ENCODE measurements at places on chromosomes 12 and 14.

DNA sequence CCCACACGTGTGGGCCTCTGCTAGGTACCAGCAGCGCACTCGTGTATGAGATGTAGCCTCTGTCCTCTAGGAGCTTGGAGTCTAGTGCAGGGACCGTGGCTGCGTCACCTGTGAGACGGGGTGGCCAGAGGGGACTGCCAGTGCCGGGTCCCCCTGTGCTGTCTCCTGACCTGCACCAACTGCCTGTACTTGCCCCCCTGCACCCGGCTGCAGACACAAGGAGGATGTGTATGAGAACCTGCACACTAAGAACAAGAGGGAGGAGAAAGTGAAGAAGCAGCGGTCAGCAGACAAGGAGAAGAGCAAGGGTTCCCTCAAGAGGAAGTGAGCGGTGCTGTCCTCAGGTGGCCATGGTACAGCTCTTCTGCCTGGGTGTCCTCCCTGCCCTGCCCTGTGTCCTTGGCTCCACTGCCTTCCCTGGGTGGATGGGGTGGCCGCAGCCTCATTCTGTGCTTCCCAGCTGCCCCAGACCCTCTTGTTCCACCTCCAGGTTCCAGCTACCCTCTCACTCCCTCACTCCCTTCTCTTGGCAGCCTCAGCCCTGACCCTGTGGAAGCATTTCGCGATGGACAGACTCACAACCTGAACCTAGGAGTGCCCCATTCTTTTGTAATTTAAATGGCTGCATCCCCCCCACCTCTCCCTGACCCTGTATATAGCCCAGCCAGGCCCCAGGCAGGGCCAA lies 9.6 kb downstream of the PTPN6 start:
- peak; percentile 70 for DNase-seq

GRCh38 chr14:41597647-41598046 lies 9.0 kb upstream of the LRFN5 start:
- no peak for DNase-seq

DNA sequence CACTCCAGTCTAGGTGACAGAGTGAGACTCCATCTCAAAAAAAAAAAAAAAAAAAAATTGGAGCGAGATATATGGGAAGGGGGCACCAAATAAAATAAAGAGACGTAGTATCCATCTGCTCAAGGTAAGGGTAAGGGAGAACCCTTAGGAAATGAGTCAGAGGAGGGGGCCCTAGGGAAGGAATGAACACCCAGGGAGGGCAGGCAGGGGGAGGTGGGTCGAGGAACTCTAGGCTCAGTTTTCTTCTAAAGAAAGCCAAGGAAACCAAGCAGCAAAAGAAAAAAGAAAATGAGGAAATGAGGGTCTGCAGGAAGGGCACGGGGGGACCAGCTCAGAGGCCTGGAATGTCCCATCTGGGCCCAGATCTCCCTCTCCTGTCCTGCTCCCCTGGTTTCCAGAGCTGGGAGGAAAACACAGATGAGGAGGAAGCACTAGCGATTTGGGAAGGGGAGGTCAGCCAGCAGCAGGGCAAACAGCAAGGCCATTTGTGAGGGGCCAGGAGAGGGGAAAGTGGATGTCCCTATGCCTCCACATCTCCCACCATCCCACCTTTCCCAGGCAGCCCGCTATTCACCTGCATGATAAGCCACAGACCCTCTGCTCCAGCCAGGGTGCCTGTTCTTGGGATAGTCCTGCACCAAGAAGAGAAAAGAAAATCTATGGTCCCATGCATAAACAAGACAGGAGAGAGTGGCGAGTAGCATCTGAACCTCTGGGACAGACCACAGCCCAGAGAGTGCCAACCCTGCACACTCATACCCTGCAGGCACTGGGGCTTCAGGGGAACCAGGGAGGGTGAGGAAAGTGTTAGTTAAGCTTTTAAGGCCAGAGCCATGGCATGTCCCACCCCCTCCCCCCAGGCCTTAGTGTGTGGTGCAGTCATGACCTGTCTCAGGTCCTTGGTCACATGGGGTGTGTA lies 11.9 kb downstream of the SPRYD3 start:
- no peak for DNase-seq

- no peak for DNase-seq
Measured at GRCh38 chr12:29732593-29732992, 51.1 kb downstream of the TMTC1 start.

DNA sequence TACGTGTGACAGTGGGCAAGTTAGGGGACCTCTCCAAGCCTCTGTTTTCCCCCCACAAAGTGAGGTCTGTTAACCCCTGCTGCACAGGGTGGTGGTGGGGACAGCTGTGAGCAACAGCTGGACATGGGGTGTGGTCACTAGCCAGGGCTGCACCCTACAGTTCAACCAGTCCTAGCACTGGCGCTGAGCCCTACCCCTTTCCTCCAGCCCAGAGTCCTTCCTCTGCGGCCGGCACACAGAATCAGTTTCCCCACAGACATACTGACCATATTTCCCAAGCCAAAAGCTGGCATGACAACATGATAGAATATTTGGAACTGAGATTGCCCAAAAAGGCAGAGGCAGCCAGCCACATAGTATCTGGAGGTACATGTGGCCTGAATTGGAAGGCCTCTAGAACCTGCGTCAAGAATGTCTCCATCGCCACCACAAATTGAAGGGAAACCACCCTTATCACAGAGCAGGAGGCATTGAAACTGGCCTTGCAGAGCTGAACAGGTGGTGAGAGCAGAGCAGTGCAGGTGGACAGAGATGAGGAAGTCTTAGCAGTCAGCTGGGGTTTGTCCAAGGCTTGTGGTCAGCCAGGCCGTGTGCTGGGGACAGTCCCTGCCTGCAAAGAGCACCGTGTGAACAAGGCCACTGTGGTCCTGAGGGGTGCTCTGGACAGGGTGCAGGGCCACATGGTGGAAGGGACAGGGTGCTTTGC lies 21.2 kb downstream of the DEGS2 start:
- no peak for DNase-seq

GRCh38 chr14:52703225-52703624 lies 3.8 kb upstream of the PSMC6 start:
- no peak for DNase-seq

DNA sequence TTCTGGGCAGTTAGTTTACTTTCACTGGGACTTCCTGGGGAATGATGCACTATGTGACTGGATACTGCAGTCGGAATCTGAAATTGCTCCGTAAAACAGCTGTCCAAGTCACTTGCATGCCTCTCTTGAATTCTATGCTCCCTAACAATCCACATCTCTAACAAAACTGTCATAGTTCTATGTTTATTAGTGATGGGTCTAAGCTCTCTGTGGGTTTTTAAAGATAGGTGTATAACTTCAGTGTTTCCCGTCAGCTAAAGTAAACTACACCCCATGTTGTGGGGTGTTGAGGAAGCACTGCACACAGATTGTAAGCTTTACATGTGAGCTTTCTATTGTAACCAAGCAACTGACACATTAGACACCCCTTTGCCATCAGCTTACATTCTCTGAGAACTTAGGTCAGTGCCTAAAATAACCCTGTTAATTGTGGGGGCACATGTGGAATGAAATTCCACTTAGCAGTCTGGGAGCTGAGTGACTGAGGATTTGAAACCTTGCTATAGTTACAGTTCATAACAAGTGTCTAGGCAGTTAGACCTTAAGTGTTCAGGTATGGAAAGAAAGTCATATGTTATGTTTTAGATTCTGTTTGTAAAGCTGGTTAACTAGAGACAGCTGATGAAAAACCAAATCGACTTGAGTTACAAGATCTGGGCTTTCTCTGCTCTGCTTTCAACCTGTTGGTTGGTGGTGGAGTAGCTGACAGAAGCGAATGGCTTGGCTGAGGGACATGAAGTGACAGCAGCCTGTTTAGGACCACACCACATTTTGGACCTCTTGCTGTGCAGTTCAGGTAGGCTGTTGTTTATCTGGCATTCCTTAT lies 165.7 kb downstream of the AKAP6 start:
- DNase-seq = no peak

GRCh38 chr12:3661028-3661427 lies 91.9 kb downstream of the CRACR2A start:
- DNase-seq = no peak

GRCh38 chr12:11786638-11787365 lies 137.3 kb downstream of the ETV6 start:
- DNase-seq = no peak

DNA sequence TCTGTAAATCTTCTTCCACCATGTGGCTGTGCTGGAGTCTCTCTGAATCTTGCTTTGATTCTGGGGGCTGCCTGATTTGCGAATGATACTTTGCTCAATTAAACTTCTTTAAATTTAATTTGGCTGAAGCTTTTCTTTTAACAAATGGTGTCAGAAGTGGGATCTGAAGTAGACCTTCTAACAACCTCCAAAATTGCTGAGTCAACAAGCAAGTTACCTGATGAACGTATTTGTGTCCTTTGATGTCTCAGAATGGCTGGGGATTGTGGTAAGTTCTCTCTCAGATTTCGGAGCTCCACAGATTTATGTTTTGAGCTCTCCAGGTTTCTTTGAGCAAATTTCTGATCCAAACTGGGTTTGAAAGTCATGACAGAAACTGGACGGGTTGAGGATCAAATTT lies 1.9 kb upstream of the OR4E1 start:
- no peak for DNase-seq

DNA sequence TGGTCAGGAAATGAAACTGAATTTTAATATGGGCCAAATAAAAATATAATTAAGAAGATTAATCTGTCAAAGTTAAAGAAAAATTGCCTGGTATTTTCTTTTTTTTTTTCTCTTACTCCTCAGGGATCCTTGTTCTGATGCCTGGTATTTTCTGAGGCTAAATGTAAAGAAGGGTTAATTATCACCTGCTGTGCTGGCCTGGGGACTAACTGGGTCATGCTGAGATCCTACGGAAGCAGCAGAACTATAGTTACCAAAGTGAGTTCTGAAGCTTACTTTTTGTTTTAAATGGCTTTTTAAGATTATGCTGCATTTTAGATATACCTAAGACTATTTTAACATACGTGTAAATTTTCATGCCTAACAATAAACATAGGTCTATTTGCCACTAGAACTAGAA lies 23.3 kb downstream of the ZC2HC1C start:
- DNase-seq = no peak

DNA sequence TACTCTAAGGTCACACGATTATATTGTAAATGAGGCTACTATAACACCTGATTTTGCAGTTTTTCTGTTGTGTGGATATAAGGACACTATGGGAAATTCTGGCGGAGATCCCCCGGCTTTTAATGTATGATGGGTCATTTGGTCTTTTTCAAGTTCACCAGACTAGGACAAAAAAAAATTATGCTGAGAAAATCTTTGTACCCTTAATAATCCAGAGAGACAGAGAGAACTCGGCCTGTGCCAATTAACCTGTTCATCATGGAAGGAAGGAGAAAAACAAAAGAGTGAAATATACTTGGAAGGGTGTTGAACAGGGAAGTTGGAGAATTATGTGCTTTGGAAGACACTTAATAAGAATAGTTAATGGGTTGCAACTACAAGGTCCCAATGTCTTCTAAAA lies 62.2 kb upstream of the KICS2 start:
- no peak for DNase-seq

DNA sequence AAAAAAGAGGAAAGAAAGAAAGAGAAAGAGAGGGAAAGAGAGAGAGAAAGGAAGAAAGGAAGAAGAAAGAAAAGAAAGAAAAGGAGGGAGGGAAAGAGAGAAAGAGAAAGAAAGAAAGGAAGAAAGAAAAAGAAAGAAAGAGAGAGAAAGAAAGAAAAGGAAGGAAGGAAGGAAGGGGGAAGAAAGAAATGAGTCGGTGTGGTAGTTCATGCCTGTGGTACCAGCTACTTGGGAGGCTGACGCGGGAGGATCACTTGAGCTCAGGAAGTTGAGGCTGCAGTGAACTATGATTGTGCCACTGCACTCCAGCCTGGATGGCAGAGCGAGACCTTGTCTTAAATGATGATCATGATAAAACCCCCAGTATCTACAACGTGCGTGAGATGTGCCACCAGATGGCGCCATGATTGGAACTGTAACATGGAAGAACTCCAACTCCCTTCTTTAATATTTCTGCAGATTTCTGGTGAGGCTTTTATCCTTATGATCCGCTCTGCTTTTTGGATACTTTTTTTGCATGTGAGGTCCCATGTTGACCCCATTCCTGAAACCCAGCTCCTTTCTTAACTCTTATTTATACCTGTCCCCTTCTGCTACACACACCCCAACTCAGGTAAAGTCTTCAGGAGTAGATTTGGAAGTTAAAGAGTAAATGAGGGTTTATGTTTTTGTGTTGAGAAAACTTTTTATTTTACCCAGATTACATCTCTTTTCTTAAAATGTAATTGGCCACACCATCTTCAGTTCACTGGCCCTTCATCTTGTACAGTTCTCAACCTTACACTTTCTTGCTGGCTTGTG lies 25.6 kb downstream of the RNASE10 start:
- DNase-seq = peak; percentile 77

GRCh38 chr14:99183311-99183710 lies 88.7 kb downstream of the BCL11B start:
- DNase-seq = no peak

DNA sequence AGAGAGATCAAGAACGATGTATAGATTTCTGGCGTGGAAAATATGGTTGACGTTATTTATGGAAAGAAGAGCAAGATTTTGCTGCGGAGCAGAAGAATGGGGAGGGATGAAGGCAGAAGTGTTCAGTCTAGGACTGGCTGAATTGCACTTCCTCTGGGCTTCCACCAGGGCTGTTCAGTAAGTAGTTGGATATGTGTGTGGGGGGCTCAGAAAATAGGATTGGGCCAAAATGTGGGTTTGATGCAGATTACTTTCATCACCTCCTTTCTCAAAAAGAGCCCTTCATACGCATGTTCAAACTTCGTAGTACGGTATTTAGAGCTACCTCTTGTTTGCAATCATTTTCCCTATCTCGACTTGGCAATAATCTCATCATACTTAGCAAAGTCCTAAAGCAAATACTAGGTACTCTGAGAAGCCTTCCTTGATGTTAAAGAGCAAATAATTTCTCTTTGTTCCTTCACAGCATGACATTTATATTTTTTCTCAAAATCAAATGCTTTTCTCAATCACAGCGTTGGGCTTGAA lies 349.4 kb downstream of the NELL2 start:
- no peak for DNase-seq

DNA sequence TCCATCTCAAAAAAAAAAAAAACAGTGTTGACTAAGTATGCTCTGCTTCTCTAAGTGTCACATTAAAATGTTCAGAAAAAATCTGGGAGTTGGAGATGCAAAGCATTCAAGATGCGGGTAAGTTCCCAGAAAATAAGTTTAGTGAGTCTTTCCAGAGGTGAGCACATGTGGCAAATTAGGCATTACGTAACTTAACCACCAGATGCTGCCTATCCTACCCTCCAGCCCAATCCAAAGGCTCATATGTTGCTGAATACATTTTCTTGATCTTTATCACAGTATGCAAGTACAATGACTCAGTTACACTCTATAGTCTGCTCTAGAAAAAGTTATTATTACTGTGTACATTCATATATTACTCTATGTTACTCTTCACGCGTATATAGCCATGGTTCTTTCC lies 3.6 kb downstream of the SLC2A14 start:
- DNase-seq = no peak
